GM12865 (cell line): ENCODE measurements at places on chromosomes 13 and 19.

- peak; percentile 10 for DNase-seq
Observed at GRCh38 chr19:8655340-8655709, 24.9 kb downstream of the NFILZ start.

DNA sequence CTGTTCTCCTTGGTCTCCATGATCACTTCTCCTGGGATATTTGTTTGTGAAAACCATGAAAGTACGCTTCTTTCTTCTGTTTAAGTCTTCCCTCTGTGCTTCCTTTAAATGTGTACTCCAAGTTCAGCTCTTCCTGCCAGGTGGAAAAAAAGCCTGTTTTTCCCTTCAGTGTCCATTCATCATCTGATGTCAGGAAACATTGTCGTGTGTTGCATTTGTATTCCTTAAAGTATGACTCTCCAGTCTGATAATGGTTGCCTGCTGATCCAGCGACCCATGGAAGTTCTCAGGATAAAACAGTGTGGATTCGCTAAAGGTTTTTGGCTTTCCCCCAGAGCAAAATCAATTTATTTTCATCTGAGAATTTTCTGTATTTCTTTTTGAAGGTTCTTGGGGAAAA, 22.3 kb downstream of the SACS start:
- DNase-seq: no peak

DNA sequence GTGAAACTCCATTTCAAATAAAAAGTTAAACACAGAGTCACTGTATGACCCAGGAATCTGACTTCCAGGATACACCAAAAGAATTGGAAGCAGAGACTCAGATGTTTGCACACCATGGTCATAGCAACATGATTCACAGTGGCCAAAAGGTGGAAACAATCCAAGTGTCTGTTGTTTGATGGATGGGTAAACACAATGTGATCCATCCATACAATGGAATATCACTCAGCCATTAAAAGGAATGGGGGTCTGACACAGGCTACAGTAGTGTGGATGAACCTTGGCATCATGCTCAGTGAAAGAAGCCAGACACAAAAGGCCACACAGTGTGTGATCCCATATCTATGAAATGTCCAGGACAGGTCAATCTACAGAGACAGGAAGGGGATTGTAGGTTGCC, 174.3 kb downstream of the PTPRS start:
- DNase-seq: no peak

- DNase-seq: no peak
Observed at GRCh38 chr13:74771964-74772363, 637.8 kb upstream of the KLF12 start.

GRCh38 chr13:106533943-106534638, 1.4 kb downstream of the EFNB2 start:
- peak; percentile 12 for DNase-seq

GRCh38 chr13:106238690-106239089, 296.8 kb downstream of the EFNB2 start:
- no peak for DNase-seq

- DNase-seq: peak; percentile 76
Observed at GRCh38 chr19:18594096-18594823, 5.7 kb downstream of the REX1BD start.

GRCh38 chr13:86282442-86282841, 483.2 kb upstream of the SLITRK6 start:
- DNase-seq: peak; percentile 10

- DNase-seq: no peak
Observed at GRCh38 chr13:99399623-99399974, 92.4 kb upstream of the GPR183 start.

DNA sequence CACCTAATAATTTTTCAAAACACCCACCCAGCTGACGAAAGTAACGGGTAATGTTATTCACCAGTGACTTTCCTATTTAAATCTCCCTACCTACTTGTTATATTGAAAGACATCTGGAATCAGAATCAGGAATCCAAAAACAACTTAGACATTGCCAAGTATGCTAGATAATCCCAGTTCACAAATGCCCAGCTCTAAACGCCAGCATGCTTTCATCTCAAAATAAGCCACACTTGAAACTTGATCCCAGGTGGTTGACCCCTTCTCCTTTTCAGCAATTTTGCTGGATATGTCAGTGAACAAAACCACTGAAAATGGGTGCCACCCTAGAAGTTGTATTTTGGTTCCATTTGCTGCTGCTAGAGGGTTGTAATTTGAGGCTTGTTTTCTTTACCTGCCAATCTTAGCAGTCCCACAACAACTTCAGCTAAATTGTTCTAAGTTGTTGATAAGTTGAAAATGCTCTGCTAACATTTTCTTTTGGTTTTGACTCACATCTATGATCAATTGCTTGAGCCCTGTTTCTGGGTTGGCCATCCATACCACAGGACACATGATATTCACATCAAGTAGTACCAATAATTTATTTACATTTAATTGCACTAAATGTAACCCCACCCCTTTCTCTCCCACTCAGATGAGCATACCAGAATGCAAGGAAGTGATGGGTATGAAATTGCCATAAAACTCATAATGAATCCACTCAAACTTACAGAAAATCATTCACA, 66.4 kb downstream of the DCT start:
- no peak for DNase-seq

DNA sequence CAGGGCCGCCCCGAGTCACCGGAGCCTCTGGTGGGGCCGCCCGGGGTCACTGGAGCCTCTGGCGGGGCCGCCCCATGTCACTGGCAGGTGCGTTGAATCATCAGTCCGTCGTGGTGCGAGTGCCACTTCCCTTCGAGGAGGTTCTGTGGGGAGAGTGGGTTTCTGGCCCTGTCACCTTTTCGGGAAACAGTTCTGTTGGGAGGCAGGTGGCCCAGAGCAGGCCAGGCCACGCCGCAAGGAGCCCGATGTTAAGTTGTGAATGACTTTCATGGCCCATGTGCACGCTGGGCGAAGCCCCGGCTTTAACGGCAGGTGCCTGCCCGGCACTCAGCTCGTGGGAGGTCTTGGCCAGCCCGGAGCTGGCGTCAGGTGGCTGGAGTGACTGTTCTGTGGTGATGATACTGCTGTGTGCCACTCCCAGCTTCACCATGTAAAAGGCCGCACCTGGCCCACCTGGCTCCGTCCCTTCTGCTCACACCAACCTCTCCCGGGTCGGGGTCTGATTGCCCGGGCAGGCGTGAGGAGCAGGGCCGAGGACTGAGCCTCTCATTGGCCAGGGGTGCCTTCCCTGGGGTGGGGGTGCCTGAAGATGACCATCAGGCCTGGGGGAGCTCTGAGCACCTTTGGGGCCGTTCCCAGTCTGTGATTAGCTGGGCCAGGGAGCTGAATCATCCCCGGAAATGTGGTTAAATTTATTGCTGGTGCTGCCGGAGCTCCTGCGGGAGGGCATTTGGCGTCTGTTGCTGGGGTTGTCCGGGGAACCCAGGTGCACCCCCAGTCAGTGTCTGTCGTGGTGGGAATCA, 29.2 kb downstream of the CSNK1G2 start:
- no peak for DNase-seq

DNA sequence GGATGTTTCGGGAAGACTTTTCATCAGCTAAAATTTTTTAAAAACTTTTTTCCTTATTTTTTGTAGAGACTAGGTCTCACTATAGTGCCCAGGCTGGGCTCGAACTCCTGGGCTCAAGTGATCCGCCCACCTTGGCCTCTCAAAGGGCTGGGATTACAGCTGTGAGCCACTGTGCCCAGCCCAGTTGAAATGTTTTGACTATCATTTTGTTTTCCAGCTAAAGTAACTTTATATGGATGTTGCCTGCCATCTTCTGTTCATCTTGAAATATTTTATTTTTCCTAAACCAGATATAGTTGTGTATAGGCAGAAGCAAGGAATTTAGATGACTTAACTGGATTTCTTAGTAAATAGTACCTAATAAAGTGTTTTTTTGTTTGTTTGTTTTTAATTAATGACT, 7.0 kb downstream of the CAB39L start:
- no peak for DNase-seq

DNA sequence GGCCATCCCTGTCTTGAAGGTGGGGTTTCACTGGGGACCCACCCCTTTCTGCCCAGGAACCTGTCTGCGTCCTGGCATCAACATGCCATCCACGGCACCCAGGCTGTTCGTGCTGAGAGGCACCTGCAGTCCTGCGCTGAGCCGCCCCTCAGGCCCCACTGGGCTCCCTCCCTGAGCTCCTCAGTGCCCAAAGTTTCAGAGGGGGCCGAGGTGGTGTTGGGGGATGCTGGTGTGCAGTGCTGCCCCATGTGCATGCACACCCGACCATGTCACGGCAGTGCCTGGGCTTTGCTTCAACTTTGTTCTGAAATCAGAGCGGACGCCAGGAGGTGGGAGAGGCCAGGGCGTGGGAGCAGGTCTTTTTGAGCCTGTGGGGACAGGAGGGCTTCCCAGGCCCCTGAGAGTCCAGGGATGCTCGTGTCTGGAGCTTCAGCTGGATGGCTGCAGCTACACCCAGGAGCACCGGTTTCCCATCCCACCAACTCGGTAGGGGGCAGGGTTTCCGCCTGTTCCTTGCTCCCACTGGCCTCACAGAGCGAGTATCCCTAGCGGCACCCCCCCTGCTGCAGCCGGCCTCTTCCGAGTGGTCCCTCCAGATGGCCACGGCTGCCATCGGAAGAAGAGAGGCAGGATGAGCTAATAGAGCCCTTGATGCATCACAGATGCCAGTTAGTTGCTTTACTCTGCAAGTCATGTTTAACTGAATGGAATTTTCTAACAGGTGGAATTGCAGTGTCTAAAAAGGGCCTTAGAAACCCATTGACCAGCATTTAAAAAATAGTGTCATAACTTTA, 44.0 kb downstream of the WDFY2 start:
- DNase-seq: no peak
